ENCODE measurements at places on chromosomes 16 and 17. TPM values are rescaled to one million over a fixed set of nuclear protein-coding genes. Genes with fewer than 3 reads are reported as not detected.

SULT1A1 gene
- 6.5 TPM for total RNA-seq

HASPIN gene
- 9.4 TPM for total RNA-seq

UBALD2 gene
- 14.7 TPM for total RNA-seq

CD7 gene
- total RNA-seq = not detected

SLC2A4 gene
- 0.13 TPM for total RNA-seq

RBFOX1 gene
- total RNA-seq = not detected

CCL7 gene
- not detected for total RNA-seq

GRAPL gene
- total RNA-seq = 13.8 TPM

GP1BA gene
- total RNA-seq = 0.05 TPM

FAM234A gene
- total RNA-seq = 53.7 TPM

GLYR1 gene
- 56.5 TPM for total RNA-seq

TBC1D3B gene
- 3.2 TPM for total RNA-seq

CCDC92B gene
- total RNA-seq = 0.05 TPM

SEZ6L2 gene
- total RNA-seq = 0.74 TPM

ARHGDIG gene
- total RNA-seq = 2.0 TPM

LGALS9B gene
- not detected for total RNA-seq

ASPHD1 gene
- 0.07 TPM for total RNA-seq

MPP3 gene
- total RNA-seq = 2.7 TPM

TPPP3 gene
- total RNA-seq = not detected

SOX8 gene
- 0.10 TPM for total RNA-seq

NUPR1 gene
- 12.5 TPM for total RNA-seq

MMP25 gene
- total RNA-seq = under 0.01 TPM

STARD3 gene
- 25.6 TPM for total RNA-seq

TM4SF5 gene
- not detected for total RNA-seq

KRT12 gene
- total RNA-seq = not detected

TAC4 gene
- total RNA-seq = not detected

CHRNE gene
- 2.5 TPM for total RNA-seq

CSH1 gene
- not detected for total RNA-seq

MAFG gene
- 23.3 TPM for total RNA-seq

DBNDD1 gene
- total RNA-seq = 5.7 TPM

CD300A gene
- total RNA-seq = not detected

BOLA2 gene
- 14.1 TPM for total RNA-seq

OR1A1 gene
- not detected for total RNA-seq

ZPBP2 gene
- total RNA-seq = not detected

LPO gene
- total RNA-seq = not detected

VMO1 gene
- 0.13 TPM for total RNA-seq

VPS9D1 gene
- total RNA-seq = 5.1 TPM

CCL16 gene
- not detected for total RNA-seq

SLC47A1 gene
- total RNA-seq = 1.6 TPM

MYL11 gene
- total RNA-seq = not detected
